Common myeloid progenitor, CD34-positive (primary cell): ENCODE measurements at places on chromosomes 5 and 9.

DNA sequence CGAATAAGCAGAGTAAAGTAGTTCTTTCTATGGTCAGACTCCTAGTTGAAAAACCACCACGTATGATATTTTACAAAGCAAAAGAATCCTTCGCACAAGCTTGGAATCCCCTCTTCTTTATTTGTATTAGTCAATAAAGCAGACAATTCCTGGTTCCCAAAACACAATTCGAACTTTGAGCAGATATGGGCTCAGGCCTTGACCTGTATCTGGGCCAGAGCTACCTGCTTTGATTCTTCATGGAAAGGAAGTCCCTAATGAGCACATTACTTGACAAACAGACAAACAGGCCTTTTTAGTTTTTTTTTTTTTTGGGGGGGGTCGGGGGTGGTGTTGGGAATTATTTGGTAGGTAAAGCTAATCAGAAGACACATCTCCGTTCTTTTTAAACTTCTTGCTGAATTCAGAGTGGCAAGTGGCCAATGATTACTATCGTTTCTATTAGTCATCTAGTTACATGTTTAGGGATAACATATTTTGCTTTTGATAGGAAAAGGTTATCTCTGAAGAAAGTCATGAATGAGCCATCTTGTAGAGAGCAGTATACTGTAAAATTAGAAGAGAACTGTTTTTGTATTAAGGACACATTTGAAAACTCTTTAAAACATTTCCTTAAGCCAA is 116.6 kb upstream of the HMHB1 start:
- DNase-seq: no peak

- DNase-seq: no peak
These were observed 262.8 kb downstream of the NR3C1 start for GRCh38 chr5:143140492-143141203.

DNA sequence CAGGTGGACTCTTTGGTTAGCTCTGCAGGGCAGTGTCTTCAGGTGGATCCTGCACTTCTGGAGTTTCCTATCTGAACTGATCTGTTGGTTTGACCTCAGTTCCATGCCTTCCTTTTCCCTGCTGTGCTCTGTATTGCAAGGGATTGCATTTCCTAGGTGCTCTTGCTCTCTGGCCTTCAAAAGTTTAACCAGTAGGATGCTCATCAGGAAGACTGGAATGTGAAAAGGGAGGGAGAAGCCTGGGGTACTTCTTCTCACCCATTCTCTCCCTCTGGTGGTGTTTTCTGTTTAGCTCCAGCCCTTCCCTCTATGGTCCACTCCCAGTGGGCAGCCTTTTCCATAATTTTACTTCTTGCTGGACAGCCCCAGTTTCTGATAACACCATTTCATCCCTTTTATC is 78.5 kb downstream of the ZNF618 start:
- DNase-seq: no peak

DNA sequence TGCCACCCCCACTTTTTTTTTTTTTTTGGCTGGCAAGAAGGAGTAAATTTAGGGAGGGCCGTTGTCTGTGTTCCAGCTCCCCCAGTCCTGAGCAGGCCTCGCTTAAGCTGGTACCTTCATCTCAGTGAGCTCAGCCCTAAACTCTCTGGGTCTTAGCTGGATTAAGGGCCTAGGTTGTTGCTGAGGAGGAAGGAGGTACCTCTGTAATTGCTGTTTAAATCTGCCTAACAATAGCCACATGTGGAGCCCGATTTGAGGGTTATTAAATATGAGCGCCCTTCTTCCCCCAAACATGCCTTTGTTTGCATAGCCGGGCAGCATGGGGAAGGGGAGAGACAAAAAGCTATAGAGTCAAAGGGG is 179.0 kb upstream of the PITX1 start:
- DNase-seq: no peak

GRCh38 chr5:41403846-41404245 is 106.6 kb downstream of the PLCXD3 start:
- DNase-seq: no peak

- peak; percentile 65 for DNase-seq
These were observed 4.1 kb upstream of the RGMB start for GRCh38 chr5:98769210-98769958.

GRCh38 chr5:62886603-62887315 is 308.1 kb downstream of the LRRC70 start:
- no peak for DNase-seq

- no peak for DNase-seq
These were observed 9.1 kb downstream of the FAXDC2 start for GRCh38 chr5:154841273-154841661.

DNA sequence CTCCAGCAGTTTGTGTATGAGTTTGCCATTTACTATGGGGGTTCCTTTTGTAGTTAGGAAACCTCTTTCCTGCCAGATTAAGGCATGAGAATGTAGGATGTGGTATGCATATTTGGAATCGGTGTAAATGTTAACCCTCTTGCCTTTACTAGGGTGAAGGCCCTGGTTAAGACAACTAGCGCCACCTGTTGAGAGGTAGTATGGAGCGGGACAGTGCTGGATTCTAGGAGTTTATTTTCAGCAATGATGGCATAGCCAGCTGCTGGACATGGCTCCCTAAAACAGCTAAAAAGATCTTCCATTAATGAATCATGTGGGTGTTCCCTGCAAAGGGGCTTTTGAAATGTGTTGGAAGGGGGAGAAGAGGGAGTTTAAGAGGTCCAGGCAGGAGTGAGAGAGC is 30.7 kb upstream of the GPX3 start:
- DNase-seq: no peak

GRCh38 chr5:2148312-2149194 is 265.8 kb upstream of the IRX4 start:
- DNase-seq: no peak

- DNase-seq: no peak
These were observed 152.7 kb downstream of the SLIT3 start for GRCh38 chr5:169148138-169148740.
